ENCODE measurements at places on chromosomes 16 and 17. TPM values are rescaled to one million over a fixed set of nuclear protein-coding genes. Genes with fewer than 3 reads are reported as not detected.

OR3A2 gene
- not detected for total RNA-seq

TAC4 gene
- total RNA-seq, result not detected

CCDC78 gene
- total RNA-seq, result not detected

AIPL1 gene
- total RNA-seq, result not detected

CACNA1H gene
- total RNA-seq, result 1.1 TPM

DNASE1L2 gene
- total RNA-seq, result 0.32 TPM

TPSG1 gene
- not detected for total RNA-seq

PPY gene
- total RNA-seq, result not detected

STAT3 gene
- total RNA-seq, result 145 TPM

CDH8 gene
- total RNA-seq, result under 0.01 TPM

CCDC137 gene
- total RNA-seq, result 9.2 TPM

CBFA2T3 gene
- total RNA-seq, result 0.06 TPM

TMC7 gene
- total RNA-seq, result 6.6 TPM

ZMYND15 gene
- total RNA-seq, result not detected

All from bladder microvascular endothelial cell (primary cell).